ENCODE measurements at places on chromosomes 3 and 15.

- no peak for DNase-seq
These were observed 103.8 kb upstream of the TJP1 start for GRCh38 chr15:29926083-29926388.

- no peak for DNase-seq
These were observed 80.7 kb upstream of the ALDH1L1 start for GRCh38 chr3:126261037-126261436.

GRCh38 chr3:28279770-28280169 lies 38.4 kb downstream of the CMC1 start:
- no peak for DNase-seq

- no peak for DNase-seq
These were observed 360.5 kb upstream of the NAALADL2 start for GRCh38 chr3:174498638-174499037.

DNA sequence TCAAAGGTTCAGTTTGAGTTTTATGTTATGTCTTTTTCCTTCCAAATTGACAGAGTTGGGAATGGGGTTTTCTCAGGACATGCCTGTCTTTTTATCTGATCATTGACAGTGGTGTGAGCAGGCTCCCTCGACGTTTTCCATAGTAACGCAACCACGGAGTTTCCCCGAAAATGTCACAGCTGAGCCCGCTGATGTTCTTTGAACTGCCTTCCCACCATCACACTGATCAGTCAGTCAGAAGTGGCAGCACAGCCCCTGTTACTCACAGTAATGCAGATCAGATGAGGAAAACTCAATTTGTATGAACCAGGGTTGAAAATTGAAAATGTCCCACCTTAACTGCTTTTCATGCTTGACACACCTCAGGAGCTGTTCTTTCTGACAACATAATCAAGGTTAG lies 210.4 kb downstream of the NECTIN3 start:
- DNase-seq = no peak

- no peak for DNase-seq
These were observed 116.7 kb upstream of the PRTG start for GRCh38 chr15:55859681-55860080.

- DNase-seq = no peak
These were observed 67.9 kb downstream of the CRTC3 start for GRCh38 chr15:90597577-90597976.

DNA sequence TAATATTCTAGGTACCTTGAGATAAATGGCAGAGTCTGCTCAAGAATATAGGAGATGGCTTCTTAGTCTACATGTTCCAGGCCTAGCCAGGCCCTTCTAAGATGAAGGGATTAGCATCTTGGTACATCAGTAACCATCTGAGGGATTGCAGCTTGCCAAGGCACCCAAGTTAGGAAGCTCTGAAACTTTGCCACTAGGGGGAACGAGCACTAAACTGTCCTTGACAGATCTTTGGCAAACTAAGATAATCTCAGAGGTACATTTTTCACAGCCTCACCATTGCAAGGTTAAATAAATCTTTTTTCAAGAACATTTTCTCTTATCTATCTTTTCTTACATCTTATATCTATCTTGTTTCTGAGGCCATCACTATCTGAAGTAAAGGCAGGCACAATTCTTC lies 351.2 kb downstream of the RAP2B start:
- no peak for DNase-seq

DNA sequence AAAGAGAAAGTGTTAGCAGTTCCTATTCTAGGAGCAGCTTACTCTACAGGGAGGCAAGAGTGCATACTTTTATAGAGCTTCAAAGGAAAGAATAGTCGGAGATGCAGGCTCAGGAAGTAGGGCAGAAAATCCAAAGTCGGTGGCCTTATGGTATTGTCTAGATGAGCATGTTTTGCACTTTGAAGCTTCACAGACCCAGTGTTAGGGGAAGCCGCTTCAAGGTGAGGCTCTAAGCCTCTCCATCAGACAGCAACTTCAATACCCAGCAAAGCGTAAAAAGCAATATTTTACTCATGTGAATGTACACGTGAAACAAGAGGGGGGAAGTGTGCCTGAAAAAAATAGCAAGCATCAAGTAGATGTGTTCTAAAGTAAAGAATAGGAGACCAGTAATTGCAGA lies 125.6 kb upstream of the RASGRP1 start:
- no peak for DNase-seq

DNA sequence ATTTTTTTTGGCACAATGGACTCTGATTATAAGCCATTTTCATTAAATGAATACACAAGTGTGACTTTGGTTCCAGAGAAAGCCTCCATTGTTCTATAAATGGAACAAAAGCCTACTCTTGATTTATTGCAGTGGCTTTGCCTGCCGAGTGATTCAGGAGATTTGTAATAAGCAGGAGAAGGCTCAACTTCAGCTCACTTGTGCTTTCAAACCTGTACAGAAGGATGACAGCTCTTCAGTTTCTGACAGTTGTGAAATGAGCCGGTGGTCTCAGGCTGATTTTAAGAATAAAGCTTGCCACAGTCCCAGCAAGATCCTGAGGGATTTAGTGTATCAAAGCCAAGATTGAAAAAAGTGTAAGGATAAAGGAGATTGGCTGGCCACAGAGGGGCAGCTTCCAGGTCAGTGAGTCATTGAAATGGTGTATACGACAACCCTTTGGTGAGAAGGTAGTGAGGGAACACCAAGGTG lies 438.8 kb upstream of the TGFBR2 start:
- DNase-seq = no peak

- DNase-seq = no peak
These were observed 93.6 kb downstream of the APBA2 start for GRCh38 chr15:28979208-28979841.

DNA sequence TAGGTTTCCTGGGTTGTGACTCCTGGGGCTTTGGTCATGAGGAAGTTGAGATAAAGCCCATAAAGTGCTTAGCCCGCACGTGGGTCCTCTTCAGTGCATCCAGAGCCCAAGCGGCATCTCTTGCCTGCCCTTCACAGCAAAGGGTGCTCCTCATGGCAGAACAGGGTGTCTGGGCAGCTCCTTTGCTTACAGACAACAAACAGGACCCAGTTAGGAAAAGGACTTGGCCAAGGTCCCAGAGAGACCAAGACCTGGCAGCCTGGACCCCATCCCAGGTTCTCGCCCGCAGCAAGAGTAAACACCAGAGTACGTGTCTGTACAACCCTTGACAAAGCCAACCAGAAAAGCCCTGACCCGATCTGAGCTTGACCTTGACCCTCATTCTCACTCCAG lies 27.0 kb downstream of the ALS2CL start:
- DNase-seq = no peak

DNA sequence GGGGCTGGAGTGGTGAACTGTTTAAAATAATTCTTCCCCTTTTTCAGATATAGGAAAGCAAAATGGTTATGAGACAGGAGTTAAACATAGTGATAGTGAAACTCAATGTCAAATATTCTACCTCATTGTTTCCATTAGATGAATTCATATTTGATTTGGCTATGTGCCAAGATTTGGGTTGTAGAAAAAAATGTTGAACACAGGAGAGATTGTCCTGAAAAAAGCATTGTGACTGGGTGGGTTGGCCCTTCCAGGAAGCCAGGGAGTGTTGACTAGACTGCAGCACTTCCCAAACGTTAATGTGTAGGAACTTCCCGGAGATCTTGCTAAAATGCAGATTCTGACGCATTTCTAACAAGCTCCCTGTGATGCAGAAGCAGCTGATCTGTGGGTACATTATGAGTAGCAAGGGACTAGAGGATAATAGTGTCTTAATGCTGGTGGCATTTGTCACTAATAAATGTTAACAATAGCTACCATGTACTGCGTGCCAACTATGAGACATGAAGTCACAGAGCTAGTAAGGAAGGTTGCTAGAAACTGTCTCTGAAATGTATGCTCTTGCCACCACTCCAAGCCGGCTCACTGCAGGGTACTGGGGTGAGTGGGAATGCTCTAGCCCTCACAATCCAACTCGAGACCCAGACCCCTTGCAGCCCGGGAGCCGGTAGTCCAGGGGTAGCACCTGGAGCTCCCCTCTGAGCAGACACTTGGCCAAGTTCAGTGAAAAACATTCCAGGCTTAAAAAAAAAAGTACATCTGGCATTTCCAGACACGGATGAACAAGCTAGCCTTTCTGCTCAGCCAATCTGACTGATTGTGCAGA lies 120.6 kb downstream of the CD47 start:
- no peak for DNase-seq

DNA sequence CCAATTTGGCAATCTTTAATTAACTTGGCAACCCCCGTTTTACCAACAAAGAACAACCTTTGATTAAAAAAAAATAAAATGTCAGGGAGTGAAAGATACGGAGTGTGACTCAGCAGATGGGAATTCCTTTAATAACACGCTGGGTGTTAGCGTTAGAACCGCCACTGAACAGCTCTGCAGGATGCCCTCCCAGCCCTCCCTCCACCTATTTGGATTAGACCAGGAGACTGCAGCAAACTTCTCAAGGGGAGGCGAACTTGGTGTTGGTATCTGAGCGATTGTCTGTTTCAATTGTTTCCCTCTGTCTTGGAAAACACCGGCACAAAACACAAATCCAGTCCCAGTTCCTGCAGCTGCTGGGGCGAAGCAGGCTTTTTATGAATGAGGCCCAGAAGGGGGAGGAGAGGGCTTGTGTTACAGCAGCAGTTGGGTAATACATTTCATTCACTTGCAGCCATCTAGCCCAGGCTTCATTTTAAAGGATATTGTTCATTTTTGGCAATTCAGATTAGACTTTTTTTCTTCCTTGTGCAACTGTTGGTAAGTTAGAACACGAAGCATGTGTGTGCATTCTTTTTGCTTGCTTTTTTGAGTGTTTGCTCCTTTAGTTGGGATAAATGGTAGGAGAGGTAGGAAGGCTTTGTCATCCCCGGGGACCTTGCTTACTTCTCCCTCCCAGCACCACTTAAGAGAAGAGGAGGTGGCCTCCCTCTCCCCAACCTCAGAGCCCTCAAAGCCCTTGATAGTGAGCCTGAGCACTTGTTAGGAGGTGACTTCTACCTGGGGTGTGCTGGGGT lies 152.3 kb downstream of the IGF1R start:
- DNase-seq = no peak

DNA sequence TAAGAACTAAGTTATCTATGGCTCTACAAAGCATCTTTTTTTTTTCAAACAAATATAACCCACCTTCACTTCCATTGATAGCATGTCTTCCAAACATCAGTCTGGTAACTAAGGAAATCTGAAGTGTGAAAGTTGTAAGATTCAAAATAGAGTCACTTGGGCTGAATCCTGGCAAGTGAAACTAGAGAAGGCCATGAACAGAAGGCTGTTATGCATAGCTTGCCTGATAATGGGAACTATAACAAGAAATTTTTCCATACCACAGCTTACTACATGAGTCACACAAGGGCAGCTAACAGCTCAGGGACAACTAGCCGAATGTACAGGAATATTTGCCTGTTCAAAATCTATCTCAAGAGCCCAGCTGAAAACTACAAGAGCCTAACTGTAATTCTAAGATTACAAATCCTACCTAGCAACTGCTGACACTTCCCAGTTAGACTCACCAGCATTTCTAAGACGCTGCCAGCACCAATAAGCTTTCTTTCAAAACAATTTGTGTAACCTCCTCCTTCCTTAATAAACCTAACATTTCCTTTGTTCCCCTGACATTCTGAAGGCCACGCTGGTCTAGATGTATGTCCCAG lies 1066.5 kb downstream of the PLOD2 start:
- no peak for DNase-seq

DNA sequence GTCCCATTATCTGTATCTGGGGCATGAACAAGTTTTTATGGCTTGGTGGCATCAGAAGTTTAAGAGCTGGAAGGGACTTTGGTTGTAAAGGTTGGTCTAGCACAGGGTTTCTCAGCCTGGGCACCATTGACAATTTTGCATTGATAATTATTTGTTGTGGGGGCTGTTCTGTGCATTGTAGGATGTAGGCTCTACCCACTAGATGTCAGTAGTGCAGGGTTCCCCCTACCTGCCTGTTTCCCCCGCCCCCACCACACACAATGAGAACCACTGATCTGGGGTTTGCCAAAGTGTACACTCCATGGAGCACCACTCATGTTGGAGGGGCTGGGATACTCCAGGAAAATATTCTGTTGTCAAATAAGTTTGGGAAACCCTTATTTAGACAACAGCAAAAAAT lies 42.7 kb downstream of the PLCL2 start:
- no peak for DNase-seq

GRCh38 chr3:189331002-189331418 lies 159.2 kb downstream of the TPRG1 start:
- DNase-seq = no peak

- DNase-seq = no peak
These were observed 10.7 kb upstream of the DNAJC13 start for GRCh38 chr3:132406587-132406986.

- no peak for DNase-seq
These were observed 104.7 kb upstream of the VEPH1 start for GRCh38 chr3:157607826-157608405.

DNA sequence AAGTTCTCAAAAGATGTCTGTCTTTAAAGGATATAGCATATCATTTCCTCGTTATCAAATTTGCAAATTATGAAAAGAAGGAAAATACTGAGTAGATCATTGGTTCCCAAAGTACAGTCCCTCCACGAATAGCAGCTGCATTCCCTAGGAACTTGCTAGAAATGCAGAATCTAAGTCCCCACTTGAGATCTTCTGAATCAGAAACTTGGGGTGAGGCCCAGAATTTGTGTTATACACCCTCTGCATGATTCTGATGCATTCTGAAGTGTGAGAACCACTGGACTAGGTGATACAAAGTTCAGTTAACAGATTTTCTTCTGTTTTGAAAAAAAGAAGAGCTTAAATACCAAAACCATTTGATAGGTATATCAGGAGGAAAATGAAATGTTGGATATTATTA lies 77.1 kb downstream of the SLC25A26 start:
- no peak for DNase-seq

- DNase-seq = no peak
These were observed 26.8 kb downstream of the RPN1 start for GRCh38 chr3:128623762-128624176.

DNA sequence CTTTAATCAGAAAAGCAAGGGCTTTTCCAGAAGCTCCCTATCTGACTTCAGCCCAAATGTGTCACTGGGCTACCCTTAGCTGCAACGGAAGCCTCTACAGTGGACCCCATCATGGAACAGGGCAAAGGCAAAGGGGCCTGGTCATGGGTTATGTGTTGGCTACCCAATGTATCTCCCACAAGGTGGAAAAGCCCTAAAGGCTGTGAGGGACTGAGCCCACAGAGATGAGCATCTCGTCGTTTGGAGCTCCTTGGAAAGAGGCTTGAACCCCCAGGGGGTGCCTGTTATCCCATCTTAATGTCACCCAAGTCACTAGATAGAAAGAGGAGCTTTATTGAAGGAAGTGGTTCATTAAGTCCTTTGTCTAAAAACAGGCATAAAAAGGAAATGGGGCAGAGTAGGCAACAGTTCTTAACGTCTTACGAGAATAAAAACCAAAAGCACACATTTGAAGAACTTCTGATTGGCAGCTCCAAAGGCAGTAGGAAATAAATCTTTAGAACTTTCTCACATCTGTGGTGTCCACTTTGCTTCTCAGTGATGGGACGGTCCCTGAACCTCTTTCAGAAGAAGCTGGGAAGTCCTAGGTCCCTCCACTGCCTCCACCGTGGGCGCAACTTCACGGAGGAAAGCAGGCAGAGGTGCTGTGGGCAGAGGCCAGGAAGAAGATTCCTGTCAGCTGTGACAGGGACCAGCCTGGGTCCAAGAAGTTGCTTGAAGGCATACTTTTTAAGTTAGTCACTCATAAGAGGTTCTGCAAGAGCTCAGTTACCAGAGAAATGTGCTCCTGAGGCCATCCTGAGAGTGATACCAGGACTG lies 93.7 kb downstream of the MYLK start:
- no peak for DNase-seq
